ENCODE measurements at places on chromosomes 7 and 10.

DNA sequence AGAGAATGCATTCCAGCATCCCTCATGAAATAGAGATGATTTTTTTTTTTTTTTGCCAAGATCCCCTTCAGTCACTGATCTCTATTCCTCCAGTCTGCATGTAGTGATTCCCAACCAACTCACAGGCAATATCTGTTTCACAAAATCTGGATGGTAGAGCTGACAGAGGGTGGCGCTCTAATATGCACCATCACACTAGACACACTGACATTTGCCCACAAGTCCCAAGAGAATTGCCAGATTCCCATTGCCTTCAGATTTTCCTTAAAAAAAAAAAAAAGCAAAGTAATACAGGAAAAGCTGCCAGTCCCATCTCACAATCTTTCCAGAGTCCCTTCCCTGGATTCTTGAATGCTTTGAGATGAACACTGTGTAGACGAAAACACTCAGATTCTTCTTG is 301.0 kb downstream of the SORCS1 start:
- DNase-seq = no peak

DNA sequence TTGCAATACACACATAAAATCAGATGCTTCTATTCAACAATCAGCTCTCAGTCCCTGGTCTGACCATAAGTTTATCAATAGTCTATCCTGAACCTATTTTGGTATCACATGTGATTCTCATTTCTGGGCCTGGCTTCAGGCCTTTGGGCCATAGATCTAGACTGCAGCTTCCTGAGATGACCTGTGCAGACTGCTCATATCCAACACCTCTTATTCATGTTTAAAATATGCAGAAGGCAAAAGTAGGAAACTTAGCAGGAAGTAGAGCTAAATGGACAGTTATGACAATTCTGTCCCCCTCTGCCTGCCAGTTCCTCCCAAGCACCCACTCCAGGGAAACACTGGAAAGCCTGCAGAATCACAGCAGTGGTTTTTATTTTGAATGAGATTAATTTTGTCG is 53.3 kb downstream of the C7orf25 start:
- peak; percentile 59 for DNase-seq

- peak; percentile 47 for DNase-seq
These were observed 279.4 kb upstream of the HABP2 start for GRCh38 chr10:113273181-113274163.

DNA sequence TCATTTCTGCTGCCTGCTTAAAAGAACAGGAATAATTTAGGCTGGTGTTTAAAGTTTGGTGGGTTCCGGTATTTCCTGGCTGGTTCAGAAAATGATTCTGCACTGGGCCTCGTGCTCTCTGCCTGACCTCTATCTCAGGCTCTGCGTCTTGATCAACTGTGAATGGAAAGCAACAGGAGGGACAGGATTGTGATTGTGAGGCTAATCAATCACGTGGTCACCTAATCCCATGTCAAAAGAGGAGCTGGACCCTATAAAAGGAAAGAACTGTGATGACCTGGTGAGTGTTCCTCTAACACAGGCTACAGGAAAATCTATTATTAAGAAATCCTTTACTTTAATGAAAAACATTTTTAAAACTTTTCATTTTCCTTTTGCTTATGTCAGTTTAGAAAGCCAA is at the start of gene DHX32:
DHX32 (minus strand) TSS at position 101 of the 400 bp plus-strand sequence. CDS start 468 bp downstream, outside the sequence.
- DNase-seq = no peak

- DNase-seq = peak; percentile 82
These were observed 157.3 kb downstream of the SND1 start for GRCh38 chr7:127809261-127809702.

DNA sequence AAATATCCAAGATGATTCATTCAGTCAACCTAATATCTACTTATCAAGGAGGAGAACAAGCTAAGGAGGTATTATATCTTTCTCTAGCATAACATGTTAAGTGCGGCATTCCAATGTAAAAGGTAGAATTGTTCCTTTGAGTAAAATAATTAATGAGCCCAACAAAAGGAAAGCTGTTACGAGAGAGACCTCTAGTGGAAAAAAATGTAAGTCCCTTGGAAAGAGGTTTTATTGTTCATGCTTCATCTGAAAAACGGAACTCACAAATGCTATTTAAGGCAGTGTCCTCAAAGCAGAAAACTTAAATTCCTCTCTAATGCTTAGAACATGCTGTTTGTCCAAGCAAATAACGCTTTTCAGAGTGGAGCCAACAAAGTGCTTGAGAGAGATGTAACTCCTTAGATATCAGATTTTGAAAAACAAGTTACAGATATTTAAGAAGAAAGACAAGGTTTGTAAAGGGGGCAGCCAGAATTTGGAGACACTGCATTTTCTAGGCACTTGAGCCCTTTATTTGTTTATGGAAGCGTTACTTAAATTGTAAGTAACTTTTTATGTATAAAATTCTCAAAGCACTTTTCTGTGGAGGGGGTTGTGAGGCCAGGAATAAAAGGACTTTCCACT is 119.9 kb downstream of the TFEC start:
- peak; percentile 5 for DNase-seq

DNA sequence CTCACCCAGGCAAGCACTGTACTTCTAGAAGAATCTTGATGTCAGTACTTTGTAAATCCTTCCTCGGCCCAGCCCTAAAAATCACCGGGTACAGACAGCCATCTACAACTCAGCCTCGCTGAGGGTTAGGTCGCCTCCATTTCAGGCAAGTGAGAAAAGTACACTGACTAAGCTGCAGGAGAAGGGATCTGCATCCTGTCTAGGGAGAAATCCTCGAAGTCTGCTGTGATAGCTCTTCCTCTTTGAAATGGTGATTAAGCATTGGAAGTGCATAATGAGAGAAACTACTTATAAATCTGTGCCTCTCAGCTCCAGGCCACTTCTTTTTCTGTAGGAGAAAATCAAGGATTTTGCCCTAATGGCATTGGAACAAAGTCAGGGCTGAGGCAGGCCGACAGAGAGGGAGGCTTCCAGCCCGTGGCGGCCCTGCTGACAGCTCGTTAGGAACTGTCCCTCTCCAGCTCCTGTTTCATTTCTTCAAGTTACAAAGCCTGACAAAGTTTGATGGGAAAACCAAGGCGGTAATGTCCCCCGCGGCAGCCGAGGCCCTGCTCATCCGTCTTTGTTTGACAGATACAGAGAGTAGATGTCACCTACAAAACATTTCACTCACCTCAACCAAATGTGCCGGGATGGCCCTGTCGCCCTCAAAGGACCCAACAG is 14.1 kb upstream of the GOT1 start:
- DNase-seq = no peak

DNA sequence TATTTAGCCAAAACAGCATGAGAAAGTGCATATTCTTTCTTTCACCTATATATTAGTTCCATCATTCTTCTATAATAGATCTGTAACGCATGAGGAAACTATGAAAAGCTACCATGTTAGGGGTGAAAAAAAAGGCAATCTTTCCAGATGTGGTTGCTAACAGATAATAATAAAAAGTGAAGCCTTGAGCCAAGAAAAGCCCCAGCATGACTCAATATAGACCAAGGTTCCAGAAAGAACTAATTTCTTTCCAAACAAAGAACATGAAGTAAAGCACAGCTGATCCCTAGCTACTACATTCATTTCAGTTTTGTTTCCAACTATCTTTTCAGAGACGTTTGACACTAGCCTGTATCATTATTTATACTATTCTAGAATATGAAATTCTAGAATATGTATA is 16.4 kb downstream of the ARL4A start:
- DNase-seq = peak; percentile 13

DNA sequence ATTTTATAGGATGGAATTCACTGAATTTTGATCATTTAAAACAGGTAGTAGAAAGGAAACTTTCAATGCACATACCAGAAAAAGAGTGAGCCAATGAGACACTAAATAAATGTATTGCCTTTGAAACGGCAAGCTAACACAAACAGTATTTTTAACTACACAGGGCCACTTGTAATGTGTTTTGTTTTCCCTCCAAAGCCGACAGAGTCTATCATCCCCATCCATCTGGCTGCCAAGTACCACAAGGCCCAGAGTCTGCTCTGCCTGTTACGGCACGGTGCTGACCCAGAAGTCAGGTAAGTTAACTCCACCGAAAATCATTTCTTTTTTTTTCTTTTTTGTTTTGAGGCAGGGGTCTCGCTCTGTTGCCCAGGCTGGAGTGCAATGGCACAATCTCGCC is 1.5 kb downstream of the ANKRD61 start:
- DNase-seq = no peak

DNA sequence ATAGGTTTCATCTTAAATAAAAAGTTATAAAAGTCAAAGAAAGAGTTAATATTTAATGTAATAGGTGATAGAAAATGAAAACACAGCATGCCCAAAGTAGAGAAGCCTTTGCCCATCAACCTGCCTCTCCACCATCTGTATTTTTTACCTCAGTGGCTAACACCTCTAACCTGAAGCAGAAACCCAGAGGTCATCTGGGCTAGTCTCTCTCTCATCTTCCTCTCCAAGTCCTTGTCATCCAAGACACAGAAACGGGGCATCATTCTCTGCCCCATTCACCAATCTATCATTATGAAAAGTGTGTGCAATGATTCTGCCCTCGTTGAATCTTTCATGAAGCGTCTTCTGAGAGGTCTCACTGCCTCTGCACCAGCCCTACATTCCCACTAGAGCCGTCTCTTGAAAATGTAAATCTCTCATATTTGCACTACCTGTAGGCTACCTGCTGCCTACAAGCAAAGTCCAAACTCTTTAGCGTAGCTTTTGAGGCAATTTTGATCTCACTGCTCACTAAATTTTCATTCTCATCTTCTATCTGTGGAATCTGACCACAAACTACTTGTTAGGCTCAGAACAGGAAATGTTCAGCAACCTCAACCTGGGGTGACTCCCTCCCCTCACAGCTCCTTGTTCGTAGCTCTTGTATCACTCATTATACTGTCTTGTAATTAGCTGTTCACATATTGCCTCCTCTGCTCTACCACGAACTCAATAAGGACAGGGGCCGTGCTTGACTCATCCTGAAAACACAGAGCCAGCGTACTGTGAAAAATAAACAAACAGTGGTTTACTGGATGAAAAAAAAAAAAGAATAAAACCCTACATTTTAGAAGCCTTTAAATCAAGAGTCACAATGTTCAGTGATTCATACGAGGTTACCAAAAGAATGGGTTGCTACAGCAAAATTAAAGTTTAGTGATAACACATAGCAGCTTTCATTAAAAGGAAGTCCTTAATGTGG is 83.1 kb downstream of the CTNNA3 start:
- DNase-seq = no peak

- no peak for DNase-seq
These were observed 35.1 kb downstream of the KCND2 start for GRCh38 chr7:120307991-120308545.

DNA sequence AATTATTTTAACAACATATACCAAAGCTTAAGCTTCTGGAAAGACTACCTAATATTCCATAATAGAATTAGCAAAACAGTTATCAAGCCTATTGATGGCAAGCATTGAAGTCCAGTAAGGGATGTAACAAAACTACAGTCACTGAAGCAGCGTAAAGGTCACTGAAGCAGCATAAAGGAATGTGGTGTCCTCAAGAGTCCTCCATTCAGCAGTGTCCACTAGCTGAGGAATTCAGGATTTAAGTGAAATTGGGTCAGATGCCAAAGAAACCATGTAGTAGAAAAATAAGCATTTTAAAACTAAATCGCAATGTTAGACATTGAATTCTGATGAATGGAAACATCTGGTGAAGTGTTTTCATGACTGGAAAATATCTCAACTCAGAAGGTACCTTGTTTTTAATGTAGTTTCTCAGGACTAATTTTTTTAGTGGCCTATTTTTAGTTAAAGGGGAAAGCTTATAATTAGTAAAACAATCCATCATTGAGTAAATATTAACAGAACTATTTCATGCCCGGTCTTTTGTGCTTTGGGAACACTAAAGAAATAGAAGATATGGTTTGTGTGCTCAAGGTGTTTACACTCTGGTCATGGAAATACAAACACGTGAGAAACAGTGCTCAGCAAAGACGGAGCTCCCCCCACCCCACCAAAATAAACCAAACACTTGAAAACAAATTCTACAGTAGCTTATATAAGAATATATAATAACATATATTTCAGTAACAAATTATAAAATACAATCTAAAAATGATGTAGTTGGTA is 121.4 kb downstream of the CDK14 start:
- peak; percentile 10 for DNase-seq

DNA sequence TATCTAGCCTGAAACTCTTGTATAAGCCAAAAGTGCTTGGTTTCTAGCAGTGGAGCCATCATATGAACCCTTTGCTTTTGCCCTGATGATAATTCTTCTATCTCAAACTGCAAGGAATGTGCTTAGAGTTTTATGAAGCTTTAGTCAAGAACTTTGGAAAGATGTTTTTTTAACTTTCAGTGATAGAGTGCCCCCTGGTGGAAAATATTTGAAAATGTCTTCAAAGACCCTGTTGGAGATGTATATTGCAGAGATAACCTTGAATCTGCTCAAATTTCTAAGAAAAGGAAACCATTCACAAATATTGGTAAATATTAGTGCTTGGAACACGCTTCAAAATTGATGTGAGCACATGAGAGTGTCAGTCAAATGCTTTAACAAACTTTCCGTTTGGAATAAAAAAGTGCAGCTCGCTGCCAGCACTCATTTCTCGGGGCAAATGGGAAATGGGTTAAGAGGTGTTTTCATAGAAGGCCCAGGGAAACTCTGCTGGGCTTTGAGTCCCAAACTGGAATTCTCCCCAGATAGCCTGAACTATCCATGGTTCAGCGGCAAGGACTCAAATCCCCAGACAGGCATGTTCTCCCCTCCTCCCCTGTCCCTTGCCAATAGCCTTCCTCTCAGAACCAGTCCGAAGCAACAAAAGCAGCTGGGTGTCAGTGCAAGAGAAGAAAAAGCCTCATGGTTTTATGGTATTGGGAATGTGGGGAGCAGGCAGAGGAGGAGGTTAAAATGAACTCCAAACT is 129.3 kb downstream of the MYOF start:
- peak; percentile 68 for DNase-seq

DNA sequence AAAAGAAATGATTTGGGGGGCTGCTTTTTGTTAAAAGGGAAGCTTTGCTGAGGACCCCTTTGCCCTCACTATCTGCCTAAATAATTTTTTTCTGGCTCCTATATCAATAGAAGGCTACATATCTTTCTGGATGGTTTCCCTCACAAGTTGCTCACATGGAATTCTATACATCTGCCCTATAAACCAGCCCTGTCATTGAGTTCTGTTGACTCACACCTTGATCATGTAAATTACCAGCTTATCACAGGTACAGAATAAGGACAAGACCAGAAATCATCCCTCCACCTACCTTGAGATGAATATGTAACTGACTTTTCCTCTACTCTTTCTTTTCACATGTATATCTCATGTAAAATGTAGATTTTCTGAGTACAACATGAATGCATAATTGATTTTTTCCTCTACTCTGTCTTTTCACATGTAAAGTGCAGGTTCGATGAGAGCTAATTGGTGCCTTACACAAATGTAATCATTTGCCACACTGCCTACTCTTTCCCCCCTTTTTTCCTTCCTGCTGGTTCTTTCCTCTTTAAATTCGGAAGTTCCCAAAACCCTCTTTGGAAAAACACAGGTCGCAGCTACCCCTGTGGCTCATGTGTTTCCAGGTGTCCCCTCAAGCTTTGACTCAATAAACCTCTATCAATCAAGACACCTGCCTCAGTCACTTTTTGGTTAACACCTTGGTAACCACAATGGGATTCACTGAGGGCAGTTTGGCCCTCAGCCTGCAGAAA is 12.5 kb downstream of the CYP3A43 start:
- no peak for DNase-seq
